ENCODE measurements at places on chromosomes 7 and 10.

GRCh38 chr7:139340808-139341057, 404 bp upstream of the FMC1 start:
- no peak for DNase-seq

- no peak for DNase-seq
These were observed 103.7 kb downstream of the KCNMA1 start for GRCh38 chr10:77533887-77534278.

DNA sequence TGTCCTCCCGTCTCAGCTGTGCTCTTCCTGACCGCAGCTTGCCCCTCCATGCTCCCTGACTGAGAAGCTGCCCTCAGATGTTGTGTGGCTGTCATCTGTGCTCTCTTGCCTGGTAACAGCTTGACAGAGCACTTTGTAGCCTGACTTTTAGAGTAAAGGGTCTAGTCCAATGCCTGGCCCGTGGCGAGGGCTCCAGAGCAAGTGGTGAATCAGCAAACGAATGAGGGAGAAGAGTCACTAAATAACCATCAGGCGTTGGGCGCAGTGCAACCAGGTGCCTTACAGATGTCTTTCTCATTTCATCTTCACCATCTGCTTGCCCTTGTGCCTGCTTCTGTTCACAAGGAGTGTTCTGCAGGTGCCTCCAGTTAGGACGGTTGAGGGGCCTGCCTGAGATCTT, 45.6 kb downstream of the MKI67 start:
- no peak for DNase-seq

DNA sequence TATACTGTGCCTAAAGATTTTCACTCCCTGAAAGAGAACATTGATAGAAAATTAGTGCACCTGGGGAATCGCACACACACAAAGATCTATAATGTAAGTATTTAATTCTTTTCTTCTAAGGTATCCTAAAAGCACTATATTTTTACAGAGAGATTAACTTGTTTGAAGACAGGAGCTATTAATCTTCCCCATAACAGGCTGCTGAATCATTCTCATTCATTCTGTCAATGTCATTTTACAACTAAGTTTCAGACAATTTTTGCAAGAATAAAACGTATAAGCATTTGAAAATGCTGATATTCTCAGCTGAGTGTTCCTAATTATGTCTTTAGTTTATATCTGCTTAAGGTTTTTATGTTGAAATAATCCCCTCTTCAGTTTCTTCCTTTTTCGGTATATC, 776.7 kb downstream of the NXPH1 start:
- no peak for DNase-seq

- no peak for DNase-seq
These were observed 220.9 kb upstream of the CDC14C start for GRCh38 chr7:48703466-48703865.

- DNase-seq = no peak
These were observed 73.0 kb upstream of the GTF2IRD1 start for GRCh38 chr7:74380720-74381119.

DNA sequence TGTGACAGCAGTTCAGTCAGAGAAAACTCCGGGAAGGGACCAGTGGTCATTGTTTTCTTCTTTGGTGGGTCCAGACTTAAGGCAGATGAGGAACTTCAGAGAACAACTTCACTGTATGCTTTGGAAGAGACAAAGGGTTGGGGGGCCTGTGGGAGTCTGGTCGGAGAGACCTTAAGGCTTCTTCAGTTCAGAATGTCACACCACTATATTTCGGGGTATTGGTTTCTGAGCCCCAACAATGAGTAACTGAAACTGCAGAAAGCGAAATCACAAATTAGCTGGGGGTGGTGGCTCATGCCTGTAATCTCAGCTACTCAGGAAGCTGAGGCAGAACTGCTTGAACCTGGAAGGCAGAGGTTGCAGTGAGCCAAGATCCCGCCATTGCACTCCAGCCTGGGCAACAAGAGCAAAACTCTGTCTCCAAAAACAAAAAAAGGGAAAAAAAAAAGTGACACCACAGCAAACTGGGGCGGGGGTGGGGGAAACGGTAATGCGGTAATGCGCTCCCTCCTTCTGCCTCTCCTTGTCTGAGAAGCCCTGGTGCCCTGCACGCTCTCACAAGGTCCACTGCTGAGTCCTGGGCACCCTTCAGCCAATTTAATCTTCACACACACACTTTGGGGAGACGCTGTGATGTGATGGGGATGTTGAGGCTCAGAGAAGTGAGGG, 2.2 kb upstream of the ADIRF start:
- peak; percentile 16 for DNase-seq

GRCh38 chr10:21526188-21526859, 842 bp upstream of the SKIDA1 start:
- DNase-seq = peak; percentile 83

DNA sequence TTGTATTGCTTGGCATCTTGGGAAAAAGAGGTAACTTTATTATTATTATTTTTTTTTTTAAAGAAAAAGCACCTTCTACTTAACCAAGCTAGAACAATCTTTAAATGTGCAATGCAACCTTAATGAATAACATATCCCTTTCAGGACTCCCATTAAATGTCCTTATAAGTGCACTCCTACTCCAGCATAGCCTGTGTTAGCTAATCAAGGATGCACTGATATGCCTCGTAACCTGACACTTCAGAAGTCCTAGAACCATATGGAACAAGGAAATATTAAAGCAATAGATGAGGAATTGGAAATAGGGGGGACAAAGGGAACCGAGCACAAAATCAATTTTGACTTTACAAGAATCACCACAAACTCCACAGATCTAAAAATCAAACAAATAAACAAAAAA, 522.4 kb downstream of the PARD3 start:
- DNase-seq = no peak

- DNase-seq = no peak
These were observed 23.4 kb downstream of the HYCC1 start for GRCh38 chr7:22990588-22990949.

- DNase-seq = peak; percentile 87
These were observed 511 bp upstream of the NRP1 start for GRCh38 chr10:33334805-33335550.

- DNase-seq = no peak
These were observed 22.2 kb downstream of the FAM20C start for GRCh38 chr7:214410-215212.

DNA sequence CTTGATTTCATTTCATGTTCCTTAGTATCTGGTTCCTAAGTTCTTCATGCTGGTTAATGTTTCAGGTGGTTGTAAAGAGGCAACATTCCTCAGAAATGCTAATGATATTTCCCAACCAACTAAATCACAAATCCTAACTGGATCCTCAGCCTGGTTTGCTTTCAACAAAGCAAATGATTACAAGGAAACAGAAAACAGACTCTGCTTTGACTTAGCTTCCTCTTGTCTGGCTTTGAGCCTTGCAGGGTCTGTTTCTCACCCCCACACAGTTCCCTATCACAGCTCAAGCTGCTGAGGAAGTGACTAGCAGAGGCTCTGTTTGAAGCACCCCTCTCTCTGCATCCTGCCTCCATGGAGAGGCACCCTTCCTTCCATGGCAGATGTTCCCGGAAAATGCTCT, 130.2 kb upstream of the CTTNBP2 start:
- DNase-seq = no peak

GRCh38 chr10:110162741-110163145, 44.7 kb upstream of the MXI1 start:
- DNase-seq = no peak

- no peak for DNase-seq
These were observed 64.4 kb downstream of the ZWINT start for GRCh38 chr10:56296618-56297017.

- peak; percentile 2 for DNase-seq
These were observed 158.3 kb upstream of the PPP2R2D start for GRCh38 chr10:131742500-131742951.

GRCh38 chr10:62639144-62639543, 165.4 kb upstream of the ADO start:
- DNase-seq = no peak

DNA sequence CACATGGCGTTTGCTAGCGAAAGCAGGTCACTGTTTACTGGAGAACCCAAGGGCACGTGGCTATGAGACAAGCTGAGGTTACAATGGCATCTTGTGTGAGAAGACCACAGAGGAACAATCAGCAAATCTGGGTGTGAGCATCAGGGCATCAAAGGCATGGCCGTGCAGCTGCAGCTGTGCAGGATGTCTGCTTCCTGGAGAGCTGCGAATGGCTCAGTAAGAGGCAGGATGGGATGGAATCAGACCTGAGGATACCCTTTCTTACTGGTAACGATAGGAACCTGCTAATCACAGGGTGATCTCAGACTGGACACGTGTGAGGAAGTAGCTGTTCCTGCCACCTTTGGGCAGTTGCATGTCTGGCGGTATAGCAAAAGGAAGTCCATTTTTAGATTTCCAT, 119.5 kb downstream of the RNF216 start:
- no peak for DNase-seq

- DNase-seq = no peak
These were observed 136.9 kb downstream of the SLIT1 start for GRCh38 chr10:97048649-97049427.

DNA sequence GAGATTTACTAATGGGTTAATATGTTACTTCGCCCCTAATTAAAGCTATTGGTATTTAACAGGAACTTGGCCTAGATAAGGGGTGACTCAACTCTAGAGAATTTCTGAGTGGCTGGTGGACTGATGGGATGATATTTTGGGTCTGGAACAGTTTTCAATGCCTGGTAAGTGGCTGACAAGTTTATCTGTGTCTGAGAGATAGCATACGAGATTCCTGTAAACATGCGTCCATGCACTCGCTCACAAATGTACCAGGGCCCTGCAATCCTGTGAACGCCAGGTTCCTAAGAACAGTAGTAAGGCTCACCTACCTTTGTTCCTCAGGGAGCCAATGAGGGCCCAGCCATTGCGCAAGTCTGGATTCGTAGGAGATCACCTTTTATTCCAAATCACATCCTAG, 683.8 kb upstream of the ANKRD30A start:
- no peak for DNase-seq

DNA sequence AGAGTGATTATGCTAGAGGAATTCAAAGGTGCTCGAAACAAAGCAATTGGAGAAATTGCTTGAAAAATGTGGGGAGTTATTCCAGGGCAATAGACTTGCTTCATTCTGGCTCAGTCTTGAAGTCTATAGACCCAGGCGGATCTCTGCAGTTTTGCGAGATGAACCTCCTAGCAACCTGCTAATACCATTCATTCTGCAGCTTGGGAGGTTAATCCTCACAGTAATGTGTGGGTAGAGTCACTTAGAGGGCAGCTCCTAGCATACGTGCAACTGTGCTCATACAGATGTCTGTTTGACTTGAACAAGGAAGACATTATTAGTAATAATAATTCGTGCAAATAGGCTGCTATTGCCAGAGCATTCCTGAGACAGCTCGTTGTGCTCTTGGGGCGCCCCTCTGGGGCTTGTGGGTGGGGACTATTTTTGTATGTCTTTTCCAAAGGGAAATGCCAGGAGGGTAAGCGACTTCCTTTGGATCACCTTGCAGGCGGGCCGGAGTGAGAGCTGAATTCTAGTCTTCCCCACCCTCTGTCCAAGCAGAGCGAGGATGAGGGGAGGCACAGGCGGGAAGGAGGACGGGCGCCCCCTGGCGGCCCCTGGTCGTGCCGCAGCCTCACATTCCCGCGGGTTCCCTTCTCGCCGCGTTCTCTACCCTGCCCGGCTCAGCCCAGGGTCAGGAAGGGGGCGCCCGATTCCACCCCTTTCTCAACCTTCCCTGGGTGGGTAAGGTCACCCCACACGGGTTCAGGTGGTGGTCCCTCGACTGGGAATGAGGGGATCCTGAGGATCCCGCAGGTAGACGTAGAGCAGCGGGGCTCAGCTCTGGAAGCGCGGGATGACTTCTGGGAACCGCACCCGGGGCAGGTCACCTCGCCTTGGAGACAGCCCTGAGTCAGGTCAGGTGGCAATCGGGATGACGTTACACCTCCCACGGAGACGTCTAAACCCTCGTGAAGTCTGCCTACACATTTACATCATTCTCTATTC, 241.5 kb downstream of the PHTF2 start:
- peak; percentile 14 for DNase-seq

GRCh38 chr7:6026011-6026819, 5.0 kb upstream of the ANKRD61 start:
- no peak for DNase-seq
